ENCODE measurements at places on chromosomes 7 and 10.

DNA sequence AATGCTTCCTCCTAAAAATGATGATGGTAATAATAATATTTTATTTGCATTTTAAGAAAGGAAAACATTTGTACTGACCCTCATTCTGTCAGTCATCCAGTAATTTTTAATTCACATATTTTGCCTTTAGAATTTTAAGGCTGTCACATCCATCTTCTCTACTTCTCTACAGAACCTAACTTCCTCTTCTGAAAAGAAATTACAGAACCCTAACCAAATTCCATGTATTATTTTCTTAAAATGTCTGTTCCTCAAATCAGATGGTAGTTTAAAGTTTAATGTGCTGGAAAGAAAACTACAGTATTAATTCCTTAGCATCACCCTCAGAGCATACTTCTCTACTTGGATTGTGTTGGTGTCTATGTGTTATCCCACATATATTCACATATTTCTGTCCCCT, 9.0 kb downstream of the PIK3CG start:
- no peak for DNase-seq

DNA sequence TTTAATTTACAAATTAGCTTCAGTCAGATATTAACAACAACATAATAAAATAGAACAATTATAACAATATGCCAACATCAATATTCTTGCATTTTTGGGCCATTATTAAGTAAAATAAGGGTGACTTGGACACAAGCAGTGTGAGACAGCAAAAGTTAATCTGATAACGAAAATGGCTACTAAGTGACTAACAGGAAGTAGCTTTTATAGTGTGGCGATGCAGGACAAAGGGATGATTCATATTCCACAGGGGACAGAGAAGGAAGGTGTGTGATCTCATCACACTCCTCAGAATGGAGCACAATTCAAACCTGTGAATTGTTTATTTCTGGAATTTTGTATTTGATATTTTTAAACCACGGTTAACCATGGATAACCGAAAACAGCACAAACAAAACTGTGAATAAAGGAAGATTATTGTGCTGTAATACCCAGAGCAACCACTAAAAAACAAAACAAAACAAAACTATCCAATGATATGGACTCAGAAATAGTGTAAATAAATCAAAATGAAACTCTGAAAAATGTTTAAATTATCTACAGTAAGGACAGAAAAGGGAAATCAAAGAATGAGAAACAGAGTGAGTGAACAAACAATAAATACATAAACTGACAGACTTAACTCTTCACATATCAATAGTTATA, 66.9 kb upstream of the TFEC start:
- DNase-seq = no peak

DNA sequence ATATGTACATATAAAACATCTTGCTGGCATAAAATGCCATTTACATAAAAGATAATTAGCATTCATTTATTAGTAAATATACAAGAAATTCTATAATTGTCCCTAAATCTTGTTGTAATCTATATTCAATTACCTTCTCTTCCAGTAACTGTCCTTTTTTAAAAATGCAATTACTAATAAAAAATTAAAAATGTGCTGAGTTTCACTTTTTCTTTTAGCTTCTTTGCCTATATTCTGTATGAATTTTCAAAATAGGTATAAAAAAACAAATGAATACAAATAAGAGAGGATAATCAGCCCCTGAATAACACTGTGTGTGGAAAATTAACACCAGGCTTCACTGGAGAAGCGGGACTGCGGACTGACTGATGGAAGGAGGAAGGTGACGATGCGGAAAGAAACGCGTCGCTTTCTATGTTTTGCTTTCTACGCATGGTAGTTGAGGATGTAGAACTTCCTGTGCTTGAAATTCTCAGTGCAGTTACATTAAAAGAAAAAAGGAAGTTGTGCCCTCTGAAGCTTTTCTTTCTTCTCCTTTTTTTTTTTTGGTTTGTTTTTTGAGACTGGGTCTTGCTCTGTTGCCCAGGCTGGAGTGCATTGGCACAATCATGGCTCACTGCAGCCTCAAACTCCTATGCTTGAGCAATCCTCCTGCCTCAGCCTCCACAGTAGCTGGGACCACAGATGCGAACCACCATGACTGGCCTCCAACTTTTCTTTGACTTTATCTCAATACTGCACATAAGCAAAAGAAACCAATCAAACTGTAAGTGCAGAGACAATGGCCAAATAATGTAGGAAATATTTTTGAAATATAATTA, 7.4 kb upstream of the ZMYND11 start:
- DNase-seq = no peak

GRCh38 chr10:76916536-76916935, 721.1 kb downstream of the KCNMA1 start:
- DNase-seq = no peak

DNA sequence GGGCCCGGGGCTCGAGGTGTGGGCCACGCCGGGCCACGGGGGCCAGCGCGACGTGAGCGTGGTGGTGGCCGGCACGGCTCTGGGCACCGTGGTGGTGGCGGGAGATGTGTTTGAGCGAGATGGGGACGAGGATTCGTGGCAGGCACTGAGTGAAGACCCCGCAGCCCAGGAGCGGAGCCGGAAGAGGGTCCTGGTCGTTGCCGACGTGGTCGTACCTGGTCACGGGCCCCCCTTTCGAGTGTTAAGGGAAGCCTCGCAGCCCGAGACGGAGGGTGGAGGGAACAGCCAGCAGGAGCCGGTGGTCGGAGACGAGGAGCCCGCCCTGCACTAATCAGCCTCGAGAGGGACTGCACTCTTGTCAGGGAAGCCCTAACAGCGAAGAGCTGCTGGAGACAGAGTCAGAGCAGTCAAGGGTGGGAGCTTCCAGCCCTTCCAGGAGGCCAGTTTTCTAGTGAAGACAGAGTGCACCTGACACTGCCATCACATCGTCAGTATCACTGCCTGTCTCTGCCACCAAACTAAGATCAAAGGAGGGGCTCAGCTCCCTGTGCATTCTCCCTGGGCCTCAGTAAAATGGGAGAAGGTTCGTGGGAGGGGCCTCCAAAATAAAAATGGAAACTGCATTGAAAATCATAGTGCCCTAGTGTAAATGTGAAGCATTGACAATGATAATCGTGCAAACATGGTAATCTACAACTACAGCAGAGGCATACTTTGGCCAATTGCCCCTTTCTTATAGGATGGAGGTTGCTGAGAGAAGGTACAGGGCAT, 1.3 kb downstream of the MBLAC1 start:
- DNase-seq = no peak

DNA sequence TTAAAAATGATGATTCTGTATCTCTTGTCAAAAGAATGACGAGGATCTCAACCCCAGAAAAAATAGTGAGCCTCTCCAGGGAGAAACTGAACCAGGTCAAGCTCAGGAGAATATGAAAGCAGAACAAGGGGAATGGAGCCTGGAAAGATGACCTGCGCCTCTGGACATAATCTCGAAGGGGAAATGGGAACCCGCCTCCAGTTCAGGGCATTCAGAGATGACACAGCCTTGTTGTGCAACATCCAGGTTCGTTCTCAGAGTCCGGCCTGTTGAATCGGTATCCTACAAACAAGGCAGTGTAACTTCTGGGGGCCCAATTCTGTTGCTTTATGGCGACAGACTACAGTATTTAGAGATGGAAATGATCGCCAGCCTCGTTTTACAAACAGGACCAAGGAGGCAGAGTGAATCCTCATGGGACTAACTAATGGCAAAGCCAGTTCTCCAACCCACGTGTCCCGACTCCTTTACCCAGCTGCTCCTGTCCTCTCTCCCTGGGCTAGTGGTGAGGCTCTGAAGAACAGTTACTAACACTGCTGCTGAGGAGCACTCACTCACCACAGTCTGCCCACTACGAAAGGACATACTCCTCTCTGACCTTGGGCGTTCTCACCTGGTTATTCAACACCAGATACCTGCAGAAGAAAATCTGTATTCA, 67.6 kb downstream of the JAZF1 start:
- DNase-seq = no peak

DNA sequence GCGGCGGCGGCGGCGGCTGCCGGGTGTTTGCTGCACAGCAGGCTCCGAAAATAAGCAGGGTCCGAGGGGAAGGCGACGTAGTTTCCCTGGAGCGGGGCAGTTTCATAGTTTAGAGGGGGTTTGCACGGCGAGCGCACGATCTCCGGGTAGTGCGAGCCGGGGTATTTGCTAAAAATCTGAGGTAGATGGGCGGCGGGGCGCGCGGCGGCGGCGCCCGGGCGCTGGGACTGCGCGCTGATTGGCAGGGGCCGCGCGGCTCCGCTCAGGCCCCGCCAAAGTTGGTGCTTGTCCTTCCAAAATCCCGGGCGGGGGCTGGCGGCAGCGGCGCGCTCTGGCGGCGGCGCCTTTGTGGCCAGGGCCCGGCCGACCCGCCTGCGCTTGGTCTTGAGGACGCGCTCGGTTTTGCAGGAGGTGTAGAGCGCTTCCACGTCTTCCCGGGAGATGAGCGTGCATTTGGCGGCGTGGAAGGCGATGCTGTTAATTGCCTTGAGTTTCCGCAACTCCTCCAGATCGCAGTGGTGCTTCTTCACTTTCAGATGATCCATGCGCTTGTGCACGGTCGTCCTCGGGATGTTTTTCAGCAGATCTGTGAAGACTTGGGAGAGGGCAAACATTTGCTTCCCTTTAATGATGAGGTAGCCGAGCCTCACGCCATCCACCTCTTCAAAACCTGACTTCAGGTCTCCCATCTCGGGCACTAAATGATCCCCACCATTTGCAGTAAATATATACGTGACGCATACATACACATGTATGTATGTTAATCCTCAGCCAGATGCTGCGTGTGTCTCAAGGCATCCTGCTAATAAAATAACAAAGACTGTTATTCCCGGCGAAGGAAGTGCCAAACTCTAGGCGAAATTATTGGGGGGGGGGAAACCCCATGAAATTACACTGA, 8.1 kb downstream of the SKIDA1 start:
- no peak for DNase-seq

DNA sequence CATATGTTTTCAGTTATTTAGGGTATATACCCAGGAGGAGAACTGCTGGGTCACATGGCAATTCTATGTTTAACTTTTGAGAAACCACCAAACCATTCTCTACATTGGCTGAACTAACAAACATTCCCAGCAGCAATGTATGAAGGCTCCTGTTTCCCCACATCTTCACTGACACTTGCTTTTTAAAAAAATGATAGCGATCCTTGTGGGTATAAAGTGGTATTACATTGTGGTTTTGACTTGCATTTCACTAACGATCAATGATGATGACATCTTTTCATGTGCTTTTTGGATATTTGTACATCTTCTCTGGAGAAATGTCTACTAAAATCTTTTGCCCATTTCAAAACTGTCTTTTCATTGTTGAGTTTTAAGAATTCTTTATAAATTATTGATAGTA, 51.2 kb upstream of the ANAPC16 start:
- DNase-seq = no peak

DNA sequence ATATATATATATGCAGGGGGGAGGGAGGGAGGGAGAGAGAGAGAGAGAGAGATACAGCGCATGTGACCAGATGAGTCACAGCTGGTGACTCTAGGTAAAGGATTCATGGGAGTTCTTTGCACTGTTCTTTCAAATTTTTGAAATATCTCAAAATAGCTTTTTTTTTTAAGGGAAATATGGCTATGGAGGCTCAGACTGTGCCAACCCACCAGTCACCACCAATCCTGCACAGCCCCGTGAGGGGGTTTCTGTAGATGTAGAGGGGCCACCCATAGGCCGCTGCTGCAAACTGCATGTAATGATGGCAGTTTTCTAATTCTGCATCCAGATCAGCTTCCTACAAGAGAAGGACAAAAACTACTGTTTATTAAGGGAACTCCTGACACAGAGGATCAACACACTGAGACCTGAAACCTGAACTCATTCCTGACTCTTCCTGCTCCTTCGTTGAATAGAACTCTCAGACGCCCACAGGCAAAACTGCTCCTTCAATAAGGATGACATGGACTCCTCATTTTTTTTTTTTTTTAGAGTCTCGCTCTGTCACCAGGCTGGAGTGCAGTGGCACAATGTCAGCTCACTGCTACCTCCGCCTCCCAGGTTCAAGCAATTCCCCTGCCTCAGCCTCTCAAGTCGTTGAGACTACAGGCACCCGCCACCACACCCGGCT, 17.3 kb downstream of the DAGLB start:
- DNase-seq = no peak

GRCh38 chr7:43753271-43753810, 5.1 kb upstream of the BLVRA start:
- no peak for DNase-seq

- no peak for DNase-seq
These were observed 150.6 kb downstream of the CACNB2 start for GRCh38 chr10:18290651-18291313.

DNA sequence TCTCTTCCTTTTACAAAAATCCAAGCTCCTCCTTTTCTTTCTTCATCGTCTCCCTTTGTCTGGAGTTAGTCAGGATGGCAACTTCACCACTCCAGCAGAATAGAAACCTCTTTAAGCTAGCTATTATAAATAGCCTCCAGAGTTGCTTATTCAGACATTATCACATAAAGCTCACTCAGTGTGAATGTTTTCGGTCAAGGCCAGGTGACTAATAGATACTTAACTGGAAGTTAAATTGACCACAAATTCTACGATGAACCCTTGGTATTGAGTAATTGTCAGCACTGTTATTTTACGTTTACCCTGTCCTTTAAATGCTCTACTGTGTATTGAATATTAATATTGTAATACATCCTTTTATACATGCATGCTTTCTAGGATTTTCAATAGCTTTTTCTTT, 340.4 kb downstream of the OTUD1 start:
- no peak for DNase-seq

DNA sequence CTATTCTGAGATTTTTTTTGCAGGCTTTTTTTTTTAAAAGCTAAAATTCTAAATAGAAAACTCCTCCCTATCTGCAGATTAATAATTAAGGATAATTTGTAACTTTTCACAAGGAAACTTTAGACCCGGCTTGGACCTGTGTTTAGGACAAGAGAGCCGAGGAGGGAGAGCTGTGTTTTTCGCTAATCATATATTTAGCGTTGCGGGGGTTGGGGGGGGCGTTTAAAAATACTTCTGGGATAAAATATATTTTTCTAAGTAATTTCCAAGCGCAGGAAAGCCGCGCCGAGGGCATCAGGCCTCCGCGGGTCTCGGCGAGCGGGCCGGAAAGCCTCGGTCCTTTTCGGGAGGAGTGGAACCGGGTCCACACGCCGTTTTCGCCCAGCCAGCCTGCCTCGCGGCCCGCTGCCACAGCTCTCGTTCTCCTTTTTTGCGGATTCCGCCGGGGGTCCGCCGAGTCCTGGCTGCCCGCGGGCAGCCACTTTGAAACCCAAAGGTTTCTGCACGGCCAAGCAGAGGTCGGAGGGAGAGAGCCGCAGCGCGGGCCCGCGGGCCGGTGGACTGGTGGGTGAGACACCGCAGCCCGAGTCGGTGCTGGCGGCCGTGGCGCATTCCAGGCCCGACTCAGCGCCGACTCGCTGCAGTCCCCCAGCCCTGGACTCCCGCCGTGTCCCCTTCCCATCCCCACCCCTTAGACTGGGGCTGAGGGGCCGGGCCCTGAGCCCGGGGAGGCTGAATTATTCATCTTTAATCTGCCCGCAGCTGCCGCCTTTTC, 2.3 kb downstream of the PAX2 start:
- DNase-seq = no peak

DNA sequence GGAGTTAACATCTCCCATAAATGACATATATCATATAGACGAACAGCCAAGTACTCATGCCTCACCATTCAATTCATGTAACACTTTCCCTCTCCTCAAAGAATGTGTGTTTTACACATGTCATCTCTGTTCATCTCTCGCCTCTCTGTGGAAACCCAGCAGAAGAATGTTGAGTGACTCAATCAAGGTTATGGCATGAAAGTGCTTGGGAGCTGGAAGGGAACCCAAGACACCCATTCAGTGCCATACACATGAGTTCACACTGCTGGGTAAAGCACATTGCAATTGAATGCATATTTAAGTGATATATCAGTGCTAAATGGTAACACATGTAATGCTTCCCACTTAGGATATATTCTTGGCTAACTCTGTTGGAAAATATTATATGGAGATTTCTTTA, 322.9 kb downstream of the PTEN start:
- DNase-seq = no peak

All from NCI-H1417 treated with DMSO at 0.1 percent for 48 hours (cell line).